Gastrocnemius medialis (tissue), 4 donors: ENCODE measurements at places on chromosomes 6 and 20. TPM values are rescaled to one million over a fixed set of nuclear protein-coding genes. Genes with fewer than 3 reads are reported as not detected.

Gene ZNF391
- 0.10 TPM for total RNA-seq

Gene ENPP4
- 36.2 TPM for total RNA-seq

Gene KIAA1755
- total RNA-seq = 0.05 TPM

Gene MICB
- 0.59 TPM for total RNA-seq

Gene CEP250
- total RNA-seq = 12.3 TPM

Gene TCF15
- total RNA-seq = 3.6 TPM

Gene ANGPT4
- 0.15 TPM for total RNA-seq

Gene DOK5
- total RNA-seq = 1.2 TPM

Gene TJAP1
- total RNA-seq = 41.2 TPM

Gene DEFB128
- total RNA-seq = not detected

Gene NOTCH4
- 6.8 TPM for total RNA-seq

Gene RWDD2A
- total RNA-seq = 0.61 TPM

DNA sequence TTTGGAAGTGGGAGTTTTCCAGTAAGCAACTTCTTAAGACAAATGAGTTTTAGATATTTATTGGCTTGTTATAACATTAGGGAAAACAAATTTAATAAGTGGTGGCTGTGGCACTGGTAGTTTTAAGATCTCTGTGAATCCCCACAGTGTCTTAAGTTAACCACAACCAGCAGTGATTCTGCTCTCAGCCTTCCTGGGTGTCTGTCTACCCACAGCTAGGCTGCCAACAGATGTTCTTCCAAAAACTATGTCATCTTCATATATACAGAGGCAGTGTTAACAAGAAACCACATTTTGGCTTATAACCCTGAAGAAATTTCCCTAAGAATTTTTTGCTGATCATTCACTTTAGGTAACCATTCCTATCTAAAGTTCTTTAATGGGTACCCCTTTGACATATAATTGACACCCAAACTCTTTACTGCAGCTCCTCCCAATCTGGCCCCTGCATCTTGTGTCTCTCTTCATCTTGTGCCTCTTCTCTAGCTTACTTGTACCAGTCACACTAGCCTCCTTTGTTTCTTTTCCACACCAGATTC lies 52.7 kb downstream of the TOP1 start:
- no peak overlapping the region for H3K4me3 ChIP-seq
- no peak overlapping the region for H3K27ac ChIP-seq
- no peak for DNase-seq
- H3K27me3 ChIP-seq = no peaks in the 10 kb centered on the region
- no peaks in the 10 kb centered on the region for H3K4me1 ChIP-seq
- H3K36me3 ChIP-seq = peaks cover 4% of the 10 kb centered on the region

DNA sequence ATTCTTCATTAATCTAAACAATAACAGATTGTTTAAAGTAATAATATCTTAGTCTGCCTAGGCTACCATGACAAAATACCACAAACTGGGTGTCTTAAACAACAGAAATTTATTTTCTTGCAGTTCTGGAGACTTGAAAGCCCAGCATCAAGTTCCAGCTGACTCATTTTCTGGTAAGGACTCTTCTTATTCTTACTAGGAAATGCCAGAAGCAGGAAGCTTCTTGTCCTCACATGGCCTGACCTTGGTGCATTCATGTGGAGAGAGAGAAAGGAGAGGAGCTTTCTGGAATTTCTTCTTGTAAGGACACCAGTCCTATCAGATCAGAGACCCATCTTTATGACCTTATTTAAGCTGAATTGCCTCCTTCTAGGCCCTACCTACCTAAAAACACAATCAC lies 110.5 kb downstream of the ANKRD60 start:
- H3K27ac ChIP-seq = no peak overlapping the region
- H3K27me3 ChIP-seq = no peaks in the 10 kb centered on the region
- H3K4me1 ChIP-seq = no peaks in the 10 kb centered on the region
- DNase-seq = no peak

- peaks cover 5% of the 10 kb centered on the region for H3K27me3 ChIP-seq
- H3K4me1 ChIP-seq = no peaks in the 10 kb centered on the region
- H3K27ac ChIP-seq = no peak overlapping the region
- H3K36me3 ChIP-seq = no peaks in the 10 kb centered on the region
- no peak for DNase-seq
Observed at GRCh38 chr6:465531-466348, 74.2 kb downstream of the IRF4 start.

DNA sequence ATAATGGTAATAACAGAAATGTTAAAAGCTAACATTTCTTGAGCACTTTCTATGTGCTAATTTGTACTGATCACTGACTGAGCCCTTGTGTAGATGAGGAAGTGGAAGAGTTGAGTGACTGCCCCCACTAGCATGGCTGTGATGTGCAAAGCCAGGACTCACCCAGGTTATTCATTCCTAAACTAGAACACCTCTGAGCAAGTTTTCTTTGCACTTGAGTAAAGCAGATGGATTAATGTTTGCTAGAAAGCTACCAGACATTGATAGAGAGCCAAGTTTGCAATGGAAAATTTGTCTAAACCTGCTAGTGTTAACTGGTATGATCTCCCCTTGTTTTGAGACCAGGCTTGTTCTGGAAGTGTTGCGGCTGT lies 467.4 kb upstream of the PLCB4 start:
- no peak overlapping the region for H3K4me3 ChIP-seq
- DNase-seq = no peak
- no peak overlapping the region for H3K27ac ChIP-seq
- no peaks in the 10 kb centered on the region for H3K27me3 ChIP-seq
- H3K4me1 ChIP-seq = no peaks in the 10 kb centered on the region

DNA sequence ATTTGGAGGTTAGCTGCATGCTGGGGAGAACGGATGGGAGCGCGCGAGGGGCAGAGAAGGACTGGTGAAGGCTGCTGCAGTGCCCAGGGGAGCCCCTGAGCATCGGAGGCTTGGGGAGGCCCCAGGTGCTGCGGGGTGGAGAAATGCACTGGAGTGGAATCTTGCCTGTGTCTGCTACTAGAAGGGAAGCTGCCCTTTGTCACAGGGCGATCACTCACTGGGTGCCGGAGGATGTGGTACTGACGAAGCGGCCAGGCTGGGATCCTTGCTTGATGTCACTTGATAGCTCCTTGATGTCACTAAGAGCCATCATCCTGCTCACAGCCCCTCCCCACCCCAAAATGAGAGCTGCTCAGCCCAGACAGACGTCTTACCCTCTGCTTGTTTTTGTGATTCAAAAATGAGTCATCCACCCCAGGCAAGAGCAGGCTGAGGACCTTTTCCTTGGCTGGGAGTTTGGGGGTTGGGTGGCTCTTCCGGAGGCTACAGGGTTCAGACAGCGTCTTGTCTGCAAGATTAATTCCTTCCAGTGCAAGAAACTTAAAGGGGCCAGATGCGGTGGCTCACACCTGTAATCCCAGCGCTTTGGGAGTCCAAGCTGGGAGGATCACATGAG lies 62.6 kb upstream of the PMEPA1 start:
- H3K4me1 ChIP-seq = no peaks in the 10 kb centered on the region
- H3K27me3 ChIP-seq = no peaks in the 10 kb centered on the region
- DNase-seq = no peak

- DNase-seq = no peak
- H3K4me1 ChIP-seq = no peaks in the 10 kb centered on the region
- no peak overlapping the region for H3K27ac ChIP-seq
Observed at GRCh38 chr6:35220711-35221110, 7.0 kb downstream of the SCUBE3 start.

DNA sequence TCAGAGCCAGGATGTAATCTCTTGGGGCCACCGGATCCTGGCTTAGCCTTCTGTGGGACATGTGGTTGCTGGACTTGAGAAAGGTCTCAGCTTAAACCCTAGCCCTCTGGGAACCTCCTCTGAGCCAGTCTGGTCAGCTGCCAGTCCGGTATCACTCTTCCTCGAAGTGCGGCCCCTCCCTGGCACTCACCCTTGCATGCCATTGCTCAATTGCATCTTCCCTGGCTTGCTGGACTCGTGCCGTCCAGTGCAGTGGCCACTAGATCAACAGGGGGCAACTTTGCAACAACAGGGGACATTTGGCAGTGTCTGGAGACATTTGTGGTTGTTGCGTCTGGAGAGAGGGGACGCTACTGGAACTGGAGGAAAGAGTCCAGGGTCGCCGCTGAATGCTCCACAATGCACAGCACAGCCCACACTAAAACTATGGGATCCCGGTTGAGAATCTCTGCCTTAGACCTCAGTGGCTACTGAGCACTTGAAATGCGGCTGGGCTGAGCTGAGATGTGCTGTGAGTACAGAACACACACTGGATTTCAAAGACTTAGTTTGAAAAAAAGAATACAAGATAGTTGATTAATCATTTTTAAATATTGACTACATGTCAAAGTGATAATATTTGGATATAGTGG lies 152.1 kb downstream of the TFAP2C start:
- H3K4me1 ChIP-seq = no peaks in the 10 kb centered on the region
- no peak for DNase-seq
- no peaks in the 10 kb centered on the region for H3K27me3 ChIP-seq
- H3K4me3 ChIP-seq = no peak overlapping the region
- H3K27ac ChIP-seq = no peak overlapping the region
- no peaks in the 10 kb centered on the region for H3K36me3 ChIP-seq

DNA sequence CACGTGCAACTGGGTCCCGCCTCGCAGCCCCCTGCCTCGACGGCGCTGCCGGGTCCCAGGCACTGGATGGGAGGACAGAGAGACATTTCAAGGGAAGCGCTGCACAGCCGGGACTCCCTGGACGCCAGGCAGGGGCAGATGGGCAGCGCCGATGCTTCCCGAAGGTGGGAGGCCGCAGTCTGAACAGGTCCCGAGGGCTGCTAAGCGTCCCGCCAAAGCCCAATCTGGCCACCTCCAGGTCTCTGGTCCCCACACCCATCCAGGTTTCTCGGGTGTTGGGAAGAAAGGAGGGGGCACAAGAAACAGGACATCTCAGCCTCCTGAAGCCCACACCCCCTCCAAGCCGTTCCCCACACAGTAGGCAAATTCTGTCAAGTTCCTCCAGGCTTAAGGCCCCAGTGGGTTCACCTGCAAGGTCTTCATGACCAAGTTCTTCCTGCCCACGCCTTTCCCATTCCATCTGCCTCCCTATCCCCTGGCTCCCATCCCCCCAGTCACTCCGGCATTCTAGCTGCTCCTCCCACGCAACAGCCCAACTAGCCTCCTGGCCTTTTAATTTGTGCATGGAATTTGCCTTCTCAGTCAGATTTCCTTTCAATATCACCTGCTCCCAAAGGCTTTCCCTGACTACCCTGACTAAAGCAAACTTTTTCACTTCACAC lies 5.4 kb upstream of the CPXM1 start:
- no peak for DNase-seq
- H3K27me3 ChIP-seq = peaks cover 56% of the 10 kb centered on the region
- no peak overlapping the region for H3K27ac ChIP-seq
- H3K36me3 ChIP-seq = no peaks in the 10 kb centered on the region
- no peaks in the 10 kb centered on the region for H3K4me1 ChIP-seq
- no peak overlapping the region for H3K4me3 ChIP-seq

GRCh38 chr6:71321314-71321713 lies 32.7 kb downstream of the OGFRL1 start:
- no peaks in the 10 kb centered on the region for H3K4me1 ChIP-seq
- H3K36me3 ChIP-seq = no peaks in the 10 kb centered on the region
- no peak for DNase-seq
- no peaks in the 10 kb centered on the region for H3K27me3 ChIP-seq
- no peak overlapping the region for H3K4me3 ChIP-seq

DNA sequence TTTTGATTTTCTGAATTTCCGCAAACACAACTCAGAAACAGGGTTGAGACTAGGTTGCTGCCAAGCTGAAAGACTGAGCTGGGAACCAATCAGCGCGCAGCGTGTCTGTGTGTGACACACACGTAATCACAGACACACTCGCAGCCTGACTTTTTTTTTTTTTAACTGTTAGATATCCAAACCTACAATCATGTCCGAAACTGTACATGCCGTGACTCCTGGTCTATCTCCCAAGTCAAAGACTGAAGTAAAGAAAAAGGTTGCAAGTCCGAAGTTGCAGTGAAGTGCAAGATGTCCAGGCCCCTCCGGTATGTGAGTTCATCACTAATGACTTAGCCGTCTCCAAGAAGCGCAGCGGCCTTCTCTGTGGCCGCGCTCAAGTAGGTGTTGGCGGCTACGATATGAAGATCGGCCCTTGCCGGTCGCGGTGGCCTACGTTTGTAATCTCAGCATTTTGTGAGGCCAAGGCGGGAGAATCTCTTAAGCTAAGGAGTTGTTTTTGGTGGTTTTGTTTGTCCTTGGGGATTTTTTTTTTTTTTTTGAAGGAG lies 108.2 kb downstream of the HFE start:
- no peaks in the 10 kb centered on the region for H3K36me3 ChIP-seq
- peak overlapping the region; percentile 59 for H3K27ac ChIP-seq
- H3K27me3 ChIP-seq = peaks cover 92% of the 10 kb centered on the region
- peak overlapping the region; percentile 56 for H3K4me3 ChIP-seq
- no peak for DNase-seq
- peaks cover 3% of the 10 kb centered on the region for H3K4me1 ChIP-seq

DNA sequence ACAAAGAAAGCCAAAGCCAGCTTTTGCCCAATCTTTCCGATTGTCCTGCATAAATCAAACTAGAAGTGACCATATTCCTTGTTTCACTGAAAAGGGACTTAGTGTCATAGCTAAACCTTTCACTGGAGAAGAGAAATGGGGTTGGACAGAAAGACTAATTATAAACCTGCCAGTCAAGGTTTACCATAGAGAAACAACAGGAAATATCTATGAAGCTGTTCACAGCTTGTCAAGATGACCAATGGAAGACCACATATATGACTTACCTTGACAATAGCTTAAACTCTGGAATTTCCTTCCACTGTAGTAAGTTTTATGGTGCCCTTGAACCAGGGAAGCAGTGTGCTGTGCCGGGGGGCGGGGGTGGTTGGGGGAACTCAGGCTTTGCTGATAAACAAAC lies 107.7 kb upstream of the PHACTR1 start:
- H3K36me3 ChIP-seq = no peaks in the 10 kb centered on the region
- H3K4me3 ChIP-seq = no peak overlapping the region
- H3K4me1 ChIP-seq = no peaks in the 10 kb centered on the region
- DNase-seq = no peak
- no peak overlapping the region for H3K27ac ChIP-seq

- no peak for DNase-seq
- no peaks in the 10 kb centered on the region for H3K27me3 ChIP-seq
- no peaks in the 10 kb centered on the region for H3K36me3 ChIP-seq
- H3K27ac ChIP-seq = peak overlapping the region; percentile 89
Observed at GRCh38 chr6:170584954-170585498, 589 bp upstream of the PDCD2 start.

GRCh38 chr6:144500892-144501291 lies 215.8 kb downstream of the UTRN start:
- H3K27me3 ChIP-seq = no peaks in the 10 kb centered on the region
- no peak overlapping the region for H3K27ac ChIP-seq
- no peak overlapping the region for H3K4me3 ChIP-seq
- H3K4me1 ChIP-seq = no peaks in the 10 kb centered on the region
- no peaks in the 10 kb centered on the region for H3K36me3 ChIP-seq
- no peak for DNase-seq

GRCh38 chr6:106107043-106107613 lies 21.0 kb downstream of the PRDM1 start:
- no peak overlapping the region for H3K27ac ChIP-seq
- DNase-seq = no peak
- H3K36me3 ChIP-seq = no peaks in the 10 kb centered on the region
- no peaks in the 10 kb centered on the region for H3K4me1 ChIP-seq
